ENCODE measurements at places on chromosomes 16 and 17.
A peak's percentile ranks its signal among the peaks of the same experiment; 100 is the strongest.

DNA sequence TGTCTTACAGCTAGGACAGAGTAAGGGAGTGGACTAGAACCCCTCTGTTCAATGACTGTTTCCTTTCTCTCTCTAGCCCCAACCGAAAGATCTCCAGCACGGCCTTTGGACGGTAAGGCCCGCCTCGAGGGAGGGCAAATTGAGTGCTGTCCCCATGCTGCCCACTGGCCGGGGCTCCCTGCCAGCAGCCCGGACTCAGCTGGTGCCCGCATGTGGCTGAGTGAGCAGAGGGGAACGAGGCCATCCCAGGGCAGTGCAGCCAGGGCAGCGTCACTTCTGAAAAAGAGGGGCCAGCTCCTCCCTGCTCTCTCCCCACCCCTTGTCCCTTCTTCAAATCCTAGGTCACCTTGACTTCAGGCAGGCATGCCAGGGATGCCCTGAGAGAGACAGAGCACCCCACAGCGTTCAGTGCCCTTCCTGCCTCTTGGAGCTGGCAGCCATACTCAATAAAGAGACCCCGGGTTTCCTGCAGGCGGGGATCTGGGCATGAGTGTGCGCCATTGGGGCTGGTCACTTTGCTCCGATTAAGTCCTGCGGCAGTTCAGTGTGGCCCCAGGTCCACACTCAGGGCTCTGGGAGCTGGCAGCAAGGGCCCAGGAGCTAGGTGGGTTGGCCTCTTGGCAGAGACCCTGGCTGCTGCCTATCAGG, 130.9 kb downstream of the RAB11FIP4 start:
- DNase-seq, result no peak

GRCh38 chr17:40317345-40317873, 8.4 kb downstream of the RARA start:
- DNase-seq, result peak; percentile 93

- DNase-seq, result peak; percentile 57
Observed at GRCh38 chr17:78387977-78388941, 9.8 kb downstream of the PGS1 start.

GRCh38 chr17:63772801-63773271, 561 bp downstream of the CCDC47 start:
- no peak for DNase-seq

DNA sequence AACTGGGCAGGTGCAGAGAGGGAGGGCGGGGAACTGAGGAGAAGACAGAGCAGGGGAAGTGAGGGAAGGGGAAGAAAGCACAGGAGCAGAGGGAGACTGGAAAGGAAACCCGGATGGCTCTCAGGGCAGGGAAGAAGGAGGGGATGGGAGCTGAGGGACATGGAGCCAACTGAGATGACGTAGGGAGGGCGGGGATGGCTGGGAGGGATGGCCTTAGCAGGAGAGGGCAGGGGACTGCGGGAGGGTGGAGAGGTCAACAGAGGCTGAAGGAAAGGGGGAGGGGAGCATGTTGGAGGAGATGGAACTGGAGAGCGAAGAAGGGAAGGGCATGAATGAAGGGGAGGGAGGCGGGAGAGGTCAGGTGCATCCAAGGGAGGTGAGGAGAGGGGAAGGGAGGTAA, 81.9 kb downstream of the KCNJ12 start:
- peak; percentile 77 for DNase-seq

DNA sequence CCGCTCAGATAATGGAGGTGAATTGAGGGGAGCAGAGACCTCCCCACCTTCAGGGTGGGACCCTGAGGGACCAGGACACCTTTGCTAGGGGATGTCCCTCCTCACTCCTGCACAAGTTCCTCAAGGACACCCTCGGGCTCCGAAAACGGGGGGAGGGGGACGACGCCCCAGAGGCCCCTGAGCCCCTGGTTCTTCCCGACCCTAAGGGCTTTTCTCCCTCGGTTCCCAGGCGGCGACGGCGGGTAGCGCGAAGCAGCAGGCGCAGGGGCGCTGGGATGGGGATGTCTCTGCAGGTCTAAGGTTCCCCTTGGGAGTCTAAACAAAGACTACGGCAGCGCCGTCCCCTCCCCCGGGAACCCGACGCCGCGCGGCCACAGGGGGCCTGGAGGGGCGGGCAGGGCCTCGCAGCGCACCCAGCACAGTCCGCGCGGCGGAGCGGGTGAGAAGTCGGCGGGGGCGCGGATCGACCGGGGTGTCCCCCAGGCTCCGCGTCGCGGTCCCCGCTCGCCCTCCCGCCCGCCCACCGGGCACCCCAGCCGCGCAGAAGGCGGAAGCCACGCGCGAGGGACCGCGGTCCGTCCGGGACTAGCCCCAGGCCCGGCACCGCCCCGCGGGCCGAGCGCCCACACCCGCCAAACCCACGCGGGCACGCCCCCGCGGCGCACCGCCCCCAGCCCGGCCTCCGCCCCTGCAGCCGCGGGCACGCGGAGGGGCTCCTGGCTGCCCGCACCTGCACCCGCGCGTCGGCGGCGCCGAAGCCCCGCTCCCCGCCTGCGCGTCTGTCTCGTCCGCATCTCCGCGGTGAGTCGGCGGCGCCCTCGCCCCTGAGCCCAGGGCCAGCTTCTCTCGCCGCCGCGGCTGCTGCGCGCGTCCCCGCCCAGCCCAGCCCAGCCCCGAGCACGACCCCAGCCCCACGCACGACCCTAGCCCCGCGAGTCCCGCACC, 36.7 kb upstream of the NDRG4 start:
- DNase-seq, result peak; percentile 78

DNA sequence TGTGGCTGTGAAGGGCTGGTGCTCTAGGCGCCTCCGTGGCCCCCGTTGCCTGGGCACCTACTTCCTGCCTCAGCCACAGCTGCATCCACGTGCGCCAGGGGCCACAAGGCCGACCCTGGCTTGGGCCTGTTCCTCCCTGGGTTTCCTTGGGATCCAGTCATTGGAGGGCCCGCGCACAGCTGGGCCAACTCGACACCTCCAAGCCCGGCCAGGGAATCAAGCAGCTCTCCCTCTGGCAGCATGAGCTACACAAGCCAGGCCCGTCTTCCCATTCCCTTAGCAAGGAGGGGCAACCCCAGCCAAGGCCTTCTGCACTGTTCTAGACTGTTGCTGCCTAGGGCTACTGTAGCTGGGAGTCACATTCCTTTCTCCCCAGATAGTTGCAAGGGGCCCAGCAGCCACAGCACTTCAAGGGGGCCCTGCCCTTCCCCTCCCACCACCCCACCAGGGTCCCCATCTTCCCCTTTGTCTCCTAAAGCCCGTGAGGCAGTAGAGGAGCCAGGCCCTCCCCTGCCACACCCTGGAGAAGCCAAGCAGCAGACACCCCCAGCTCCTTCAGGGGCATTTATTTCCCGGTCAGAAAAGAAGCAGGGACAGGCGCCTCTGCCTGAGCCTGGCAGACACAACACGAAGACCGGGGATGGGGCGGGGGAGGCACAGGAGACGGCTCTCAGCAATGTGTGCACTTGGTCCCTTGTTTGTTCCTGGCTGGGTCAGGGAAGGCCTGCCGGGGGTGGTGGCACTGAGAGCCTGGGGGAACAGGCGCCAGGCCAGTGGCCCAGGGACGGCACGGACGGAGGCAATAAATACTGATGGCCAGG, 3.8 kb downstream of the ARHGDIA start:
- peak; percentile 85 for DNase-seq

- peak; percentile 44 for DNase-seq
Observed at GRCh38 chr17:46890638-46891037, 32.3 kb upstream of the GOSR2 start.

DNA sequence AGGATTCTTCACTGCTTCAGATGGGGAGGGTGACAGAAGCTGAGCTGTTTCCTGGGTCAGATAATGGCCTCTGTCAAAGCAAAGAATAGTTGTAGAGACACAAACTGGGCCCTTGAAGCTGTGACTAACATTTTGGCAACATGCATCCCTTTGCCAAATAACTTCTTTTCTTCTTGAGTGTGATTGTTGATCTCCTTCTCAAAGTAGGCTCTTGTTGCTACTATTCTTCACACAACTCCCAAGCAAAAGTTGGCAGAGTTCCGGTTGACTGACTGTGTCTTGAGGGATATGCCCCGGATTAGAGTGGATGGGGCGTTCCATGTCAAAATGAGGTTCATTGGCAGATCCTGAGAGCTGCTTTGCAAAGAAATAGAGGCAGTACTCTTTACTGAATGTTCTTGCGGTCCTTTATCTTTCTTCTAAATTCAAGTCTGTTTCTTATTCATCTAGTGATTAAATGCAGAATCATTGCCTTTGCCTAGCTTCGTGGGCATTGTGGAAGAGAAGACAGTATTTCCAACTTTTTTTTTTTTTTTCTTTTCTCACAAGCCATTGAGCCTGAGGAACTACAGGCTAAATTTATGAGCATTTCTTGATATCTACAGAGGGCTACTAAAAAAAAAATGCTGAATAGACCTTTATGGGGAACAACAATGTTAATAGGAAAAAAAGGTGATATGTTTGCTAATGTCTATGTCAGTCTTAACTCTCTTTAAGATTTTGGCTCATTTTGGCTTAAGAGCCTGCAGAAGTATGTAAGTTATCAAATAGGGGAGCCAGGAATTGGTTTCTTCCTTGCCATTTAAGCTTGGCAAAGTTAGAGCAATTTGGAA, 5.8 kb downstream of the WIPF2 start:
- DNase-seq, result no peak

DNA sequence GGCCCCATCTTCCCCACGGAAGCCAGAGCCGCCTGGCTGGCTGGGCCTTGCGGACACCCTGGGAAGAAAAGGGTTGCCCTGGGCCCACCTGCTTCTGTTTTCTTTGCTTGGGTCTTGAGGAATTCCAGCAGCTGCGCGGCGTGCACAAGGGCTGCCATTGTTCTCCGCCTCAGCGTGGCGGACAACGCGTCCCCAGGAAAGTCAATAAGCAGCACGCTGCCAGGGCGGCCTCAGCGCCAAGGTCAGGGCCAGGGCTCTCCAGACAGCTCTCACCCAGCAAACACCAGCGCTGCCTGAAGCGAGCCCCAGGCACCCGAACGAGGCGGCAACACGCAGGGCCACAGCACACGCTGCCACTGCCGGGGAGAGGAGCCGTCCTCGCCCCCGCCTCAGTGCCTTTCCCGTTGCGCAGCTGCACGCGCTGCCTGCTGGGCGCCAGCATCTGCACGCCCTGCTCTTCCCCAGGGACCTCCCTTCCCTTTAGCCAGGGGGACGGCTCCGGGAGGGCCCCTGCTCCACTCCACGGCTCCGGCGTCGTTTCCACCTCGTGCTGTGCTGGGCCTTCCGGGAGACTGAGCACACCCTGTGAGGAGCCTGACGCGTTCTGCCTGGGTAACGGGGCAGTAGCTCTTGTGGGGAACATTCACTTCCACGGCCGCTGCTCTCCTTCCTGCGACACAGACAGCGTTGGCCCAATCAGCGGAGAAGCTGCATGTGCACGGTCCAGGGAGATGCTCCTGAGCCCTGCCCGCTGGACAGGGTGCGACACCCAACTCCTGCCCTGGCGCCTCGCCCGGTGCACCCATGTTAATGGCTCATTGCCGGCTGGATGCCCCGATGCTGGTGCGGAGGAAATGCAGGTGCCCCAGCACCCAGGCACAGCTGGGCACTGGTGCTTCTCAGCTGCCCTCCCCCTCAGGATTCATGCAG, 57.8 kb downstream of the LMF1 start:
- DNase-seq, result no peak

GRCh38 chr17:57552114-57552624, 192.9 kb downstream of the CCDC182 start:
- peak; percentile 95 for DNase-seq

- no peak for DNase-seq
Observed at GRCh38 chr17:30187573-30187972, 47.9 kb downstream of the SLC6A4 start.

- no peak for DNase-seq
Observed at GRCh38 chr17:56752263-56752836, 81.4 kb downstream of the C17orf67 start.

GRCh38 chr17:15381707-15382106, 40.3 kb upstream of the TEKT3 start:
- DNase-seq, result no peak

DNA sequence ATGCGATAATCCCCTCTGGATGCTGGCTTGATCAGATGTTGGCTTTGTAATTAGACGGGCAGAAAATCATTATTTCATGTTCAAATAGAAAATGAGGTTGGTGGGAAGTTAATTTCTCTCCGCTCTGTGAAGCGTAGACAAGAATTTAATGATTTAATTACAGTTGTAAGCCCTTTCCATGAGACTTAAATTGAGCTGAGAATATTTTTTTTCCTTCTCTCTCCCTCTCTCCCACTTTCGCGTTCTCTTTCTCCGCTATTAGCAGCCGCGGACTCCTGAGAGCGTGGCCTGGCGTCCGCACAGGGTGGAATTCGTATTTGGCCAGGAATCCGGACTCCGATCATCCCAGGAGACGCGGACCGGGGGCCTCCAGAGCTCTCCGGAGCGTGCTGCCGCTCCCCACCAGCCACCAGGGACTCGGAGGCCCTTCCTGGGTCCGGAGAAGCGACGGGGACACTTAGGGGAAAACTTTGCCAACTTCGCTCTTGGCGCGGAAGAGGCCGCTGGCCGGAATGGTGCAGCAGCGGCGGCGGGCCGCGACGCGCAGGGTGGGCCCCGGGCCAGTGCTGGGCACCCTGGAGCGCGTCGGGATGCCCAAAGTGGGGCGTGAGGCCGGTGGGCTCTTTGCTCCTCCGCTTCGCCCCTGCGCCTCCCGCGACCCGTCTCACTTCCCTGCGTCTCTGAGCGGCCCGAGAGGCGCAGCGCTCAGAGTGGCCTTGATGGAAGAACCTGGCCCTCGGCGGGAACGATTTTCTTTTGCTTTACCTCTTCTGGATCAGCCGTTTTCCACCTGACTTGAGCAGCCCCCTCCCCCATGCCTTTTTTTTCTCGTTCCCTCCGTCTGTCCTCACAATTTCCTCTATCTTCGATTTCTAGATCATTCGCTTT, 3.6 kb upstream of the IRX3 start:
- DNase-seq, result peak; percentile 79

DNA sequence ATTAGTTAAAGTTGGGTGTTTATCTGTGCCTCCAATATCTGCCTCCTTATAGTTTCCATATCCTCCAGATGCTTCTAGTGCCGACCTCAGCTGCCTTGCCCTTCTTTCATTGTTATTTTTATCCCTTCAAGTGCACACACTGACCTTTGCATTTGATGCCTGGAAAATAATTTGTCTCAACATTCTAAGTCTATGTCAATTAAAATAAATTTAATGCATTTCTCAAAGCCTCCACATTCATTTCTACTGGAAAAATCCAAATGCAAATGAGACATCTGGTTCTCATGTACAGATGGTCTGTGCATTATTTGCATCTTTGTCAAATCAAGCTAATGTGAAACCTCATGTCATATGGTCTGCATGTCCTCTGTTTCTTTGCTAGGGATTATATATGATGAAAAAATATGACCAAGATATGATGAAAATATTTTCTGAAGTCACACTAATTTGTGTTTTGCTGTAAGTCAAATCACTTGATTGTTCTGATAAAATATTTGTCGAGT, 61.4 kb downstream of the TMEM100 start:
- DNase-seq, result no peak

GRCh38 chr17:29710891-29711418, 88.2 kb upstream of the CORO6 start:
- no peak for DNase-seq

DNA sequence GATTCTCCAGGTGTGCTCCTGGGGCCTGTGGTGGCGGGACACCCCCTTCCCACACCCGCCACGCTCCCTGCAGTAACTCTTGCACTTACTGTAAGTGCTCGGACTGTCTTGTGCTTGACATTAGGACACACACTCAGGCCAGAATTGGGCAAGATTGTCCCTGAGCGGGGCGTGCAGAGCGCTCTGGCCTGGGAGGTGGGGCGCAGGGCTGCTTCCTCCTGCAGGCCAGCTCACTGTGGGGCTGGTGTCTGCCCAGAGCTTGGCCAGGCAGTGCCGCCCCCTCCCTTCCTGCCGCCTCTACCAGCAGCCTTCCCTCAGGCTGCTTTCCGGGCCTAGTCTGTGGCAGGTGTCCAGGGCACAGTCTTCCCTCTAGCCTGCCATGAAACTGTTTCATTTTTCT, 6.1 kb upstream of the ATP6V0C start:
- no peak for DNase-seq

- DNase-seq, result peak; percentile 32
Observed at GRCh38 chr17:74521701-74522201, 9.5 kb downstream of the CD300LB start.

Measured in endodermal cell (in vitro differentiated cells).